T-helper 9 cell (primary cell): ENCODE measurements at places on chromosomes 13 and 19.

DNA sequence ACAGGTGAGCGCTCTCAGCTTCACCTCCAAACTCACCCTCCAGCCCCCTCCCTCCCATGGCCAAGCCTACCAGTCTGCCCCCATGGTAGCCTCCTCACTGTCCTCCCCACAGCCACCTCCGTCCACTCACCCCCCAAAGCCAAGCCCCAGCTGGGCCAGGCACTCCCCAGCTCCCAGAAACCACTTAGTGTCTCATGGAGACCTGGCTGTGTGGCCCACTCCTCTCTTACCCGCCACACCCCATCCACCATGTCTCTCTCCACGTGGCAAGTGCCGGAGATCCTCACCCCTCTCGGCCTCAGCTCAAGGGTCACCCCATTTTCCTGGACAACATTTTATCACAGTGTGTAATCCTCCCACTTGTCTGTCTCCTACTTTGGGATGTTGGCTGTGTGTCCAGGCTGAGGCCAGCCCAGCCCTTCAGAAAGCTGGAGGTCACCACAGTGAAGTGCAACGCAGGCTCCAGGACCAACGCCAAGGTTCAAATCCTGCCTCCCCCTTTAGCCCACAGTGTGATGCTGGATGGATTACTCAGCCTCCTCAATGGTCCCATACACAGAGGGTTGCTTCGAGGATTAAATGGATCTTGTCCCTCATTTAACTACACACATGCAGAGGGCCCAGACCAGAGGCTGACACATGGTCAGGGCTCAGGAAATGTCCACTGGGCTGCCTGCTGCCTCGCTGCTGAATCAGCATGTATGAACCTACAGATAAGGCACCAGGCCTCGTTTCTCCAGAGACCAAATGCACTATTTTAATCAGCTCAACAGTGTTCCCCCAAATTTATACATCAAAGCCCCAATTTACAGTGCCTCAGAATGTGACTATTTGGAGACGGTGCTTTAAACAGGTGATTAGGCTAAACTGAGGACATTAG lies 71.3 kb downstream of the CEBPG start:
- no peak for DNase-seq

GRCh38 chr13:50887151-50887550 lies 22.4 kb upstream of the RNASEH2B start:
- no peak for DNase-seq

- no peak for DNase-seq
Measured at GRCh38 chr13:50485979-50486935, 357.2 kb downstream of the DLEU7 start.

DNA sequence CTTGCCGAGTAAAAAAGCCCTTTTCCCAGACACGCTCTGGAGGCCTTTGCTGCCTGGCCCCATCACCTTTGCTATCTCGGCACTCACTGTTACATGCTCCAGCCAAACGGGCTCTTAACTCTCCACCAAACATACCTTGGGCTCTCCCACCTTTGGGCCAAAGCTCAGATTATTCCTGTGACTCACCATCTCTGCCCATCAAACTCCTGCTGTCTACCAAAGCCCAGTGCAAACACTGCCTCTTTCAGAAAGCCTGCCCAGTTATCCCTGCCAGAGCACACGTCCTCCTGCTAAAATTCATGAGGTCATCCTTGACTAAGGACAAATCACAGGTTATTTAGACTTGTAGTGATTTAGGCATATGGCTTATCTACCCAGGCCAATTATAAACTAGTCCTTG lies 48.1 kb upstream of the SERPINE3 start:
- DNase-seq, result no peak

GRCh38 chr13:21548577-21548976 lies 55.4 kb downstream of the MICU2 start:
- DNase-seq, result no peak

DNA sequence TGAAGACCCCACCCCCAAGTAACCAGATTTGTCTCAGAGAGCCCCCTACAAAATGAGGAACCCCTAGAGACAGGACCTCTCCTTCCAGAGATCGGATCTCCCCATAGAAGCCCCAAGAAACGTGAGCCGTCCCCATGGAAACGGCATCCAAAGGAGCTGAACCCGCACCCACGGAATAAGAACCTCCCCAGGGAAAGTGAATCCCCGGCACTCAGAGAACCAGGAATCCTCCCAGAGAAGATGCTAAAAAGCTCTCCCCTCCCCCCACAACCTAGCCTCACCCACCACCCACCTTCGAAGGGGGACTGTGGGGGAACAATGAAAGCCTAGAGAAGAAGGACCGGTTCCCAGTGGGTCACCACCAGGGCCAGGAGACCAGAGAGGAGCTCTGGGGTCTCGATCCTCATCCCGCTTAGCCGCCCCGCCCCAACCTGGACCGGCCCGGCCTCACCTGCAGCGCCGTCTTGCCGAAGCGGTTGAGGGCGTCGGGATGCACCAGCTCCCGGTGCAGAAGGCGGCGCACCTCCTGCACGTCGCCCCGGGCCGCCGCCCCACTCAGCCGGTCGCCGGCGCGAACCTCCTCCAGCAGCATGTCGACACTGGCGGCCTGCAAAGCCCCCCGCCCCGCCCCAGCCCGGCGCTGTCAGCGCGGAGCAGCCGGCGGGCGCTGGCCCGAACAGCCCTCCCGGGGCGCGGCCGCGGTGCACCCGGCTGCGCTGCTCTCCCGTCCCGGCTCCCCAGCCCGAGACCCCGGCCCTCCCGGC lies 535 bp downstream of the CDKN2D start:
- peak; percentile 49 for DNase-seq

GRCh38 chr19:28509079-28509895 lies 703.7 kb downstream of the UQCRFS1 start:
- no peak for DNase-seq

- DNase-seq, result no peak
Measured at GRCh38 chr13:27281420-27281819, 10.8 kb downstream of the RASL11A start.

- no peak for DNase-seq
Measured at GRCh38 chr13:100528820-100529219, 59.8 kb downstream of the GGACT start.

GRCh38 chr19:11735375-11735774 lies 3.4 kb downstream of the ZNF823 start:
- DNase-seq, result no peak

DNA sequence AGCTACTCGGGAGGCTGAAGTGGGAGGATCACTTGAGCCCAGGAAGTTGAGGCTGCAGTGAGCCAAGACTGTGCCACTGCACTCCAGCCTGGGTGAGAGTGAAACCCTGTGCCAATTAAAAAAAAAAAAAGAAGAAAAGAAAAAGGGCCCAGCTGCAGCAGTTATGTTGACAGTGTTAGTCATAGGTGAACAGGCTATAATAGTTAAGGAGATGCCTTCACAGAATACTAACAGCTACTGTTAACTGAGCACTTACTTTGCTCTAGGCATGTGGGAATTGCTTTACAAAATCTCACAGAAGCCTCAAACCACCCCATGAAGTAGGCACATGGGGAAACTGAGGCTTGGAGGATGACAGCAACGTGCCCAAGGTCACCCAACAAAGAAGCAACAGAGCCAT lies 3.9 kb downstream of the FBXO17 start:
- no peak for DNase-seq

DNA sequence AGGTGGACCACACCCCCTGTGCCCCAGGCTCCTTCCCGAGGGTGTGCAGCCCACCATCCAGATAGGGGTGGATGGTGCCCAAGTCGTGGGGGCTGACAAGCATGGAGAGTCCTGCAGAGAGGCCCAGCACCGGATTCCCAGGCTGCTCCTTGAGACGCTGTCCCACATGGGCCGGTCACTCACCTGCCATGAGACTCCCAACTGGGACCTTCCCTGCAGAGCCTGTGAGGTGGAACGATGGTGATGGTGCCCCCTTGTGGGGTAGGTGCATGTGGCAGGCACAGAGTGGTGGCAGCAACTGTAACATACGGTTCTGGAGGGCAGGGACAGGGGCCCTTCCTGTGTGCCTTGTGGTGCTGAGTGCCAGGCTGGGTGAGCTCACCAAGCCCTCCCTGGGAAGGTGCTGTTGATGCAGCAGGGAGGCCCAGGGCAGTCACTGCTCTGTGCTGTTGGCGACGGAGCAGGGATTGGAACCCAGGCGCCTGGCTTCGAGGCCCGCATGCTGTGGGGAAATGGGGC lies 33.1 kb downstream of the PPP1R37 start:
- peak; percentile 48 for DNase-seq

DNA sequence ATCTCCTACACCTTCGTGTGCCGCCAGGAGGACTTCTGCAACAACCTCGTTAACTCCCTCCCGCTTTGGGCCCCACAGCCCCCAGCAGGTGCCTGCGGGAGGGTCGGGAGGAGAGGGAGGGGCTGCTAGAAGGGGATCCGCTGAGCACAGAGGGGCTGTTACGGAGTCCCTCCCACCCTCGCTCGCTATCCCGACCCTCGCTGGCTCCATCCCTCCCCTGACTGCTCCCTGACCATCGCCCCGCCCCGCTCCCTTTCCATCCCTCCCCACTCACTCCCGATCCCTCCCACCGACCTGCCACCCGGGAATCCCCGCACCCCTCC lies 780 bp downstream of the CD177 start:
- no peak for DNase-seq

GRCh38 chr19:35977446-35978222 lies 17.4 kb upstream of the SDHAF1 start:
- DNase-seq, result no peak

- no peak for DNase-seq
Measured at GRCh38 chr13:25702386-25702785, 330.6 kb downstream of the ATP8A2 start.

GRCh38 chr19:18051887-18052286 lies 34.8 kb downstream of the IL12RB1 start:
- DNase-seq, result no peak

DNA sequence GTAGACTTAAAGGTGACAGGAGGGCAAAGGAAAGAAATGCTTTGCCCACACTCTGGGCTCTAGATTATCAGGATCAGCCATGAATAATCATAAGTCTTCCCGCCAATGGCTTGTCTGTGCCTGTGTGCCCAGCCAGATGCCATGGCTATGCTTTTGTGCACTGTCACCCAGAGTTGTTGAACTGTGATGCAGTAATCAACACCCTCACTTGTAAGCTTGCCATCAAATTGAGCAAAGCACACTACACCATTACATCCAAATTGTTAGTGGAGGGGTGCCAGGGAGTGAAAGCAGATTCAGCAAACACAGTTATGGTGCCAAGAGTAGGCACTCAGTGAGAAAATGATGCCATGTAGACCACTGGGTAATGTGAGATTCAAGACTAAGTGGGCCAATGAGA lies 845.3 kb upstream of the MIR17HG start:
- no peak for DNase-seq

GRCh38 chr13:44242766-44243165 lies 130.9 kb upstream of the SERP2 start:
- no peak for DNase-seq

DNA sequence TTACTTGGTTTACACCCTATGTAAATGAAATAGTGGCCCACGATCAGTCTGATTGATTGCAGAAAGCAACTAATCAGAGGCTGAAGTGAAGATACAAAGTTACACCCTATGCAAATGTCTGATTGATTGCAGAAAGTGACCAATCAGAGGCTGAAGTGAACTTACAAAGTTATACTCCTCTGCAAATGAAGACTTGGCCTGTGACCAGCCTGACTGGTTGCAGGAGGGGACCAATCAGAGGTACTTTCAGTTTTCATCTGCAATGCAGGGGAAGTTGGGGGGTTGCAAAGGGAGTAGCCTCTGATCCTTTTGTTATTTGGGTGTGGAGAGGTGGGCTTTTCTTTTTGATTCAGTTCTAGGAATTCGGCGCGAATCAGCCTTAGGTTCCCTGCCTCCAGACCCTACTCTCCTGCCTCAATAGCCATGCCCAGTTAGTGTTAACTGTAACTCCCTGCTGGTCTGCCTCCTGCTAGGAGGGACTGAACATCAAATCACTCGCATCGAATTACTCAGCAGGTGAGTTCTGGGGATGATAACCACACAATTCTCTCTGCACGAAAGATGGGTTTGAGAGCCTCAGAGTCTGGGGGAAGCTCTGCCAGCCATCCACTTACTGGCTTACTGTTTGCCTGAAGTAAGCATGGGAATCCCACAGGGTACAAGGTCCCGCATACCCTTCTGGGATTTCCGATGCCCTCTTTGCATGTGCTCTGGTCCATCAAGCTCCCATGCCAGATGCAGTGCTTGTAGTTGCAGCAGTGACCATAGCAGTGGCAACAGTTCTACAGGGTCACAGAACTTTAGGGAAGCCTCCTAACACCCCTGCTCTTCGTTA lies 7.5 kb downstream of the ARL11 start:
- DNase-seq, result no peak

- peak; percentile 34 for DNase-seq
Measured at GRCh38 chr19:10339380-10339960, at the start of gene ICAM3. Gene ICAM3, minus strand, starts transcription at chr19:10339624. Its CDS starts 10 bp downstream, at chr19:10339614.

DNA sequence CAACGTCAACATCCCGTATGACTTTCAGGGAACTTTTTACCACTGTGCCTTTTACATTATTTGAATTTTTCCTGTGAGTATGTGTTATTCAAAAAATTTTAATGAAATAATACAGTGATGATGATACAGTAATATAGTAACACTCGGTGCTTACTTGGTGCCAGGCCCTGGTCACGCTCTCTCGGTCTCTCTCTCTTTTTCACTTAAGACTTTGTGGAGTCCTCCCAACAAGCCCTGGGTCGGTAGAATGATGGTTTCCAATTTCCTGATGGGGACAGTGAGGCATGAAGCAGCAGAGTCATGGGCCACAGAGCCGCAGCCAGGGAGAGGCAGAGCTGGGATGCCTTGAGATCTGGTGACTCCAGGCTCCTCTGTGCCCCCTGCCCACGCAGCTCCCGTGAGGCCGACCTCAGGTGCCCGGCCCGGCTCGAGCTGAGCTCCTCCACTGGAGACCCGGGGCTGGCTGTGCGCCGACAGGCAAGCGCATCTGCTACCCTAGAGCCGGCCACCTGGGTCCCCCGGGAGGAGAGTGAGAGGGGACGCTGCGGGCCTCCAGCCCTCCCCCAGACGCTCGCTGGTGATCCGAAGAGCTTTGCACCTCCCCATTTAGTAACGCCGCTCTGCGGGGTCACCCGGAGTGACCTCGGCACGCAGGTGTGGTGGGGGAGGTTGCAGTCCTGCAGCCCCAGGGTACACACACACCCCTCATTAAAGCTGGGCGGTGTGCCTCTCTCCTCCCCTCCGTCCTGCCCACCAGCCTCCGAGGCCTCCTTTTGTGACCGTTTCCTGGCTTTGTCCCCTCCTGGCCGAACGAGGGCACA lies 4.4 kb upstream of the SBK3 start:
- DNase-seq, result no peak

DNA sequence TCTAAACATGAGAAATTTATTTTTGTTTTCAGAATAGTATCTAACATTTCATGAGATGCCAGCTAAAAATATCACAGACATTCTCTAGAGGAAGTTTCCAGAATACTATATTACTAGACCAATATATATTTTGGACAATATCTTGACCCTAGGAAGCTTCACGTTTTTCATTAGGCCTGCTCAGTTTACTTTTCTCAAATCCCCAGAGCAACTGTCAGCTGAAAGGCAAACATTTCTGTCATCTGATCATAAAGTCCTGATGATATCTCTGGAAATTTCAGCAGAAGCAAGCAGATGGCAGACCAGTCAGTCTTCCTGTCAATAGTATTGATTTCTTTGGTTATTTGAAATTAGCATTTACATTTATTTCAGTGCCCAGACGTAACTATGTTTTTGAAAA lies 4.0 kb downstream of the POSTN start:
- no peak for DNase-seq

GRCh38 chr19:15529774-15530372 lies 21.5 kb downstream of the CYP4F22 start:
- no peak for DNase-seq
